ENCODE measurements at places on chromosomes 7 and 10.

- no peak for DNase-seq
Measured at GRCh38 chr7:151226560-151226874, 488 bp downstream of the ABCF2 start.

DNA sequence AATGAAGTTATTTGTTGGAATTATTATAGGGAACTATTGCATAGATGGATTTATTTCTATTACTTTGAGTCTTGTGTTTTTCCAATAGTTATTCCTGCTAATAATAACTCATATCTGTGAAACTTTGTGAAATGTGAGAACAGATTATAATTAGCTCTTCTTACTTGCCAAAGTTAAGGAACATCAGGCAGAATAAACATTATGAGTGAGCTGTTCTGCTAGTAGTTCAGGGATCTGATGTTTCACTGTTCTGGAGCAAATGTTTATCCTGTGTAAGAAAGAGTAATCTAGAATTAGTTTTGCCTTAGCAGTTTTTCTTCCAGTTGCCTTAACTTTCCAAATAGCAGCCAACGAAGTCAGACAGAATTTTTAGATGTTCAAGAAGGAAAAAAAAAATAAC lies 245.2 kb upstream of the PLXDC2 start:
- DNase-seq, result no peak

DNA sequence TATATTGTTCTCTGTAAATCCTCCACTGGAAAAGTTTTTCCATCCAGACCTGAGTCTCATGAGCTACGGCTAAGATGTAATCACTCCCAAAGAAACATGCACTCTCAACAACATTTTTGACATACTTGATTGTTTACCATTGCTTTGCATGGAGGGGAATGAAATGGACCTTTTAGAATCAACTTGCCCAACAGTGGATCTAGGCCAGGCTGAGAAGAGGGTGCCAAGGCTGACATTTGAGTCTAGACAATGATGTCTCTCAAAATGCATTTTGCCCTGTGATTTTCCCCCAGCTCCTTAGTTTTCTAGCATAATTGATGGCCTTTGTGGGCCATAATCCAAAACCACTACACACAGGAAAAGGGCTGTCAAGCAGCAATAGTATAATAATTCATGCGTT lies 297.9 kb upstream of the KLF6 start:
- DNase-seq, result no peak

- no peak for DNase-seq
Measured at GRCh38 chr7:159271781-159272180, 127.1 kb upstream of the VIPR2 start.

- DNase-seq, result no peak
Measured at GRCh38 chr7:133502972-133503371, 250.1 kb downstream of the EXOC4 start.

DNA sequence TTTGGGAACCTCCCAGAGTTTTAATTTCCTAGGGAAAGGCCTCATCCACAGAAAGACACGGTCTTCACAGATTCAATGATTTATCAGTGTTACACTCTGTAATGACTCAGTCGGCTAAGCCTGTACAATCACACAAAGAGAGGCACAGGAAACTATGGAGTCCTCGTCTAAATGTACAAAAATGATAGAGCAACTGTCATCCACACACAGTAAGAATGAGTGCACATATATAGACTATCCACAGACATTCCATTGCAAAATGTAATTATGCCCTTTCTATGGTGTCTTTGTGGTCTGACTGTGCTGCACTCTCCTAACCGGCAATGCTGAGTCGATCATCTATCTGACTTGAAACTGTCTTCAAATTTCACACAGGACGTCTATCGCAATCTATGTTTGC lies 3.5 kb upstream of the NAMPT start:
- no peak for DNase-seq

- DNase-seq, result no peak
Measured at GRCh38 chr10:4213441-4213840, 428.4 kb upstream of the KLF6 start.

GRCh38 chr7:3438352-3438751 lies 137.3 kb downstream of the SDK1 start:
- DNase-seq, result no peak
